GDM1 (cell line): ENCODE measurements at places on chromosomes 6 and 20.

DNA sequence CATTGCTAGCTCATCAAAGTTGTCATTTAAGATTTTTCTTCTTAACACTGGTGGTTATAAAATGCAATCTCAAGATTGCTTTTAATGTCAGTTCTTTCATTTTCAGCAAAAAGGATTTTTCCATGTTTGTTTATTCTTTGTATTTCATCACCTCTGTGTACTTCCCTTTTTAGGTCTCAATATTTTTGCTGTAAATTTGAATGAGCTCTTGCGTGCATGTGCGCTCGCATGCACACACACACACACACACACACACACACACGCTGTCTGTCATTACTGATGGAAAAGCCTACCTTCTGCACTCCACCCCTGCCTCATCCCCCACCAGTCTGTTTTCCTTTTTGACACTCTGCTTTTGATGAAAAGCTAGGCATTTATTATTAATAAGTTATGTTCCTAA, 85.3 kb upstream of the FYN start:
- DNase-seq = no peak

DNA sequence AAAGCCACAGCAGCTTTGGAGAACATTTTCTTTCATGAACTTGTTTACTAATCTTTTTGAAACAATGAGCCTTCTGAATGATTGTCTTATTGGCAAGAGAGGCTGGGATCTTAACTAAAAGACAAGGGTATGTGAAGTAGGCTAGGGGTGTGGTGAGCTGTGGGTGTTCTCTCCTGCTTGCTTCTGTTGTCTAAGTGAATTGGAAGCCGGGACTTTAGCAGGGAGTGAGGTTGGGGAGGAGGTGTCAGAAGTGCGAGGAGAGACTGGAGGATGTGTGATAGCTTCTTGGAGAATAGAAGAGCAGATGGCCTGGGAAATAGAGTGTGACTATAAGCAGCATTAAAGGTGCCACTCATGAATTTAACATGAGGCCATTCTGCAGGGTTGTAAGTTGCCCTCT, 562.8 kb downstream of the UTRN start:
- no peak for DNase-seq

GRCh38 chr6:115363379-115363778, 697.3 kb downstream of the FRK start:
- no peak for DNase-seq

DNA sequence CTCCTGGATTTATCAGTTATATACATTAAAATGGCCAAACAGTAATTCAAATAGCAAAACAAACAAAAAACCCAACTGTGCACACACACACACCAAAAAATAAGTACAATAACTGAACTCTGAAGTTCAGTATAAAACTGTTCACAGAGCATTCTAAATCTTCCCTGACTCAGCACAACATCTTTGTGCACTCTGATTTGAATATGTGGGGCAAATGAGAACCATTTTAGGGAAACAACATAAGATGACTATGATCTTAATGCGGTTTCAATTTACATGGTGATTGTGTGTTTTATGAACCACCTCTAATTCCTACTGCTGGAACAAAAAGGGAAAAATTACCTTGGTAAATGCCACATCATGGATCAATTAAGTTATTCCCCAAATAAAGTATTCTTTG, 41.7 kb downstream of the PLAGL1 start:
- no peak for DNase-seq

- no peak for DNase-seq
These were observed 844.3 kb downstream of the TBC1D32 start for GRCh38 chr6:120489941-120490340.

GRCh38 chr6:15621203-15622044, 41.4 kb downstream of the DTNBP1 start:
- DNase-seq = peak; percentile 64

GRCh38 chr20:35767683-35768481, 3.9 kb upstream of the PHF20 start:
- DNase-seq = peak; percentile 86

DNA sequence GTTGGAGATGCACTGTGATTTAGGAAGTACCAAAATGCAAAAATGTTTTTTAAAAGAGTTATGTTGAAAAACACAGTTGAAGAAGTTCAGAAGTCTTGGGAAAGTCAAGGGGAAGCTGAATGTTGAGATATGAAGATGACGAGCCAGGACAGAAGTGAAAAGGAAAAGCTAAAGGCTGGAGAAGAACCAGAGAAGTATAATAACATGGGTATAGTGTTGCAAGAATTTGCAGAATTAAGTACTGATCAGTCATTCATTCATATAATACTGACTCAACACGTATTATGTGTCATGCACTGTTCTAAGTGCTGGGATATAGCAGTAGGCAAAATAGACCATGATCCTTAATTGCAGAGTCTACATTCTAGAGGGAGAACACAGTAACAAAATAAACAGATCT, 432.8 kb downstream of the CDC5L start:
- no peak for DNase-seq

DNA sequence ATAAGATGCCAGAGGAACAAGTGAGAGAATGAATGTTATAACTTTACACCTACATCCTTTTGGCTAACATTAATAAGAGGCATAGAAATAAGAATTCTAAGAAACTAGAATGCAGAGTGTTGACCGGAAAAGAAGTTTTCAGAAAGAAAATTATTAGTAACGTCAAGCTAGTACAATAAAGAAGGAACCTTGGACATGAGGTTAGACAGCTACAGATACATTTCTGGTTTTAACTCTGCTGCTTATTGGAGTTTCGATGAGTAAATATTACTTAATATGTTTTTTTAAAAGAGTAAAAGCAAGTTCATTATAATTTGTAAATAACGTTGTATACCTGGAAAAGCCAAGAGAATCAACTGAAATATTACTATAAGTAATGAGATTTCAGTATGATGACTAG, 22.7 kb downstream of the TAB2 start:
- no peak for DNase-seq
